ENCODE measurements at places on chromosomes 16 and 17.

- no peak for DNase-seq
These were observed 30.9 kb downstream of the PAFAH1B1 start for GRCh38 chr17:2624292-2624731.

GRCh38 chr16:28167730-28168129 is 44.0 kb downstream of the XPO6 start:
- DNase-seq, result no peak

- DNase-seq, result no peak
These were observed 5.7 kb upstream of the TOX3 start for GRCh38 chr16:52552643-52553042.

GRCh38 chr16:3188925-3189825 is 1.2 kb downstream of the OR1F1 start:
- DNase-seq, result no peak

DNA sequence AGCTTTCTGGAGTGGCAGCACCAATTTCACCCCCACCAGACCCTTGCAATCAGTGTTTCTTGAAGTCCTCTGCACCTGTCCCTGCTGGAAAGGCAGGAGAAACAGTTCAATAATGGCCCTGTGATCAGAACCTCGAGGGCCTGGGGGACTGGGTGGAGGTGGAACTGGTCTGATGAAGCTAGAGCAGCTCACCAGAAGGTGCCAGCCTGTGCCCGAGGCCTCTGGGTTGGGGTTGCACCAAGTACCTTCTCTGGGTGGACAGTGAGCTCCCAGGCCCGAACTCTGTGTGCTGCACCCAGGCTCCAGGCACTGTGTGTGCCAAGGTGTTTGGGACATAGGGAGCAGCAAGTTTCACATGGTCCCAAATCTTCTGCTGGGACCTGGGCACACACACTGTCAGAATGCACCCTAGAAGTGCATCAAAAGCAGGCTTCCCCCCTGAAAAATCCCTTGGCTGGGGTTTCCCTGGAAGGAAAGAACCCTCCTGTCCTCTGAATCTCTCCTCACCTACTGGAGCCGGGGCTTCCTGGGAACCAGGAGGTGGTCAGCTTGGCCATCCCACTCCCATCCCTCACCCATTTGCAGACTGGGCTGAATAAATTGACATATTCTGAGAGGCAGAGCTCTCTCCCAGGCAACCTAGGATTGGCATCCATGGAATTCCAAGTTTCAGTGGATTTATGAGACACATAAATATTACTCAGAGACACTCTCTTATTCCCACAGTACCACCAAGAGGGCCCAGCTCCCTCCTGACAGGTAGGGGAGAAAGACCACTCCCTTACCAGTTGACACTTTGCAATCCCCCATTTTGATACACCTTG is 17.4 kb downstream of the CD300LG start:
- no peak for DNase-seq

- DNase-seq, result no peak
These were observed 3.2 kb upstream of the METRN start for GRCh38 chr16:711548-712320.

DNA sequence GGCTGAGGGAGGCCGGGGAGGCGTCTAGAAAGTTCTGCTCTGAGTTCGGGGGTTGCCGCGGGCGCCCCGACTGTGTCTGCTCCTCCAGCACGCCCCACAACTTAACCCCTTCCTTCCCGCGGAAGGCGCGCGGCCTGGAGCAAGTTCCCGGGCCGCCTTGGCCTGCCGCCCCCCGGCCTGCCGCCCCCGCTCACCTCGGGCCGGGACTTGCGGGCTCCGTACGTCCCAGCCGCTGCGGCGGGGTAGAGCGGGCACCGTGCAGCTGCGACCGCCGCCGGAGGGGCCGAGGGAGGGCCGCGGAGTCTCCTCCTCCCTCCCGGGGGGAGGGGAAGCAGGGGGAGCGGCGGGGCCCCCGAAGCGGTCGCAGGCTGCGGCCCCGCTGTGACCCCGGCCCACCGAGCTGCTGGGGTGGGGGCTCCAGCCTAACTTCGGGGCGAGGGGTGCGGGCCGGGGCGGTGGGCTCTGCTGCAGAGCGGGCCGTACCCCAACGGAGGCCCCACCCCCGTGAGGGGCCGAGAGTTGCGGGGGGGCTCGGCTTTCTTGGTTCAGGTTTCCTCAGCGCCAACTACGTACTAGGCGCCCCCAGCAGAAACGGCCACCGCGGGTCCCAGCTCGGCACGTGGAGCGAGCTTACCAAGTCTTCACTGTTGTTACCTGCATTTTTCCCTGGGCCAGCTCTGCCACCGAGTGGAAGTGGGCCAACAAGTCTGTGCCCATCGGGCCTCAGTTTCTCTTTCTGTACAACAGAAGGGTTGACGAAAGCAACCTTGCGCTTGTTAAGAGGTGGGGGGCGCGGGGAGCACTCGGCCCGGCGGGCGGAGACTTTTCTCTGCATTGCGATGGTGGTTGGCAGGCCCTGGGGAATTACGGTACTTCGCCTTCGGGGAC is at the start of gene CCDC102A:
TSS of gene CCDC102A (minus strand) at position 266 of the 888 bp plus-strand sequence. CDS start 7,394 bp downstream, outside the sequence.
- no peak for DNase-seq

- DNase-seq, result no peak
These were observed 91.0 kb upstream of the SDK2 start for GRCh38 chr17:73735245-73735644.

DNA sequence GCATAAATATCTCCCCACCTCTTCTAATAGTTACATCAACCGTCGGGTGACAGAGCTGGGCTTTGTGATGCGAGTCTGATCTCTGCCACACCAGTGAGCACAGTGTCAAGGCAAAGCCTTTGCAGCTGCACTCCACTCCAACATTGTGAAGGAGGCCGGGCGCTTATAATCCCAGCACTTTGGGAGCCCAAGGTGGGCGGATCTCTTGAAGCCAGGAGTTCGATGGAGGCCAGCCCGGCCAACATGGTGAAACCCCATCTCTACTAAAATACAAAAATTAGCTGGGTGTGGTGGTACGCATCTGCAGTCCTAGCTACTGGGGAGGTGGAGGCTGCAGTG is 18.9 kb downstream of the CYB5D2 start:
- no peak for DNase-seq

GRCh38 chr16:2343211-2343610 is 2.7 kb upstream of the ABCA3 start:
- DNase-seq, result no peak

DNA sequence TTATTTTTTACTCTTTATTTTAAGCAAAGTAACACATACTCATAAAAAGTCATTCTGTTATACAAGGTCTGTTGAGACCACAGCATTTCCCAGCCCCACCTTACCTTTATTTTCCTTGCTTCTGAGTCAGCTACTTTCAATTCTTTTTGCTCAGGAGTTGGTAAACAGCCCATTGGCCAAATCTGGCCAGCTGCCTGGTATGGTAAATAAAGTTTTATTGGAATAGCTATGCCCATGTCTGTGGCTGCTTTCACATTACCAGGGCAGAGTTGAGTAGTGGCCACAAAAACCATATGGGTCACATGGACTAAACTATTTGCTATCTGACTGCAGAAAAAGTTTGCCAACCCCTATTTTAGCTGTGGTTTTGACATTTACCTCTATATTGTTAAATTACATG is 3.4 kb upstream of the NSRP1 start:
- no peak for DNase-seq

GRCh38 chr16:74521691-74522090 is 85.2 kb downstream of the GLG1 start:
- peak; percentile 82 for DNase-seq

DNA sequence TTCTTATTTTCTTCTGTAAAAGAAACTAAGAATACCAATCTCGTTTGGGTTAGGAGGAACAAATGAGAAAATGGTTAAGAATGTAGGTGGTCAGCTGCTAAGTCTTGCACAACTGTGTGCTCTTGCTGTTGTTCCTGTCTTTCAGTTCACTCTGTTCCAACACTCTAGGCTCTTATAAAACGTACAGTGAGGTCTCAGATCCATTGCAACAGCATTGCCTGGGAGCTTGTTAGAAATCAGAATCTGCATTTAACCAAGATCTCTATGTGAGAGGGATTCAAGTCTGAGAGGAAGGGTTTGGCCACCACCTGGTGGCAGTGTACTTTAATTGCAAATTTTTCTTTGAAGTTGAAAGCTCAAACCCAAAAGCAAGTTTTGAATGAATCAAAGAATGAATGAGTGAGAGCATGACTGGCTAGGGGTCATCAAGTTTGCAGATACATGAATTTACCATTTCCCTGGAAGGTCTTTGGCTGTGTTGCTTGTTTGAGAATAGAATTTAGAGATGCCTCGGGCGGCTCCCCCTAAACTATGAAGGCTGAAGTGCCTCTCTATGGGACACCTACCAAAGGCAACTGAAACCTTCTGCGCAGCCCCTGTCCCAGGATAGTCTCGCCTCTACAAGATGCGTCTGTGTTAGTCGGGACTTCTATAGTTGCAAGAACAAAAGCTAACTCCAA is 2.5 kb downstream of the ALOX15B start:
- peak; percentile 34 for DNase-seq

GRCh38 chr16:82681592-82681991 is 54.8 kb downstream of the CDH13 start:
- no peak for DNase-seq

DNA sequence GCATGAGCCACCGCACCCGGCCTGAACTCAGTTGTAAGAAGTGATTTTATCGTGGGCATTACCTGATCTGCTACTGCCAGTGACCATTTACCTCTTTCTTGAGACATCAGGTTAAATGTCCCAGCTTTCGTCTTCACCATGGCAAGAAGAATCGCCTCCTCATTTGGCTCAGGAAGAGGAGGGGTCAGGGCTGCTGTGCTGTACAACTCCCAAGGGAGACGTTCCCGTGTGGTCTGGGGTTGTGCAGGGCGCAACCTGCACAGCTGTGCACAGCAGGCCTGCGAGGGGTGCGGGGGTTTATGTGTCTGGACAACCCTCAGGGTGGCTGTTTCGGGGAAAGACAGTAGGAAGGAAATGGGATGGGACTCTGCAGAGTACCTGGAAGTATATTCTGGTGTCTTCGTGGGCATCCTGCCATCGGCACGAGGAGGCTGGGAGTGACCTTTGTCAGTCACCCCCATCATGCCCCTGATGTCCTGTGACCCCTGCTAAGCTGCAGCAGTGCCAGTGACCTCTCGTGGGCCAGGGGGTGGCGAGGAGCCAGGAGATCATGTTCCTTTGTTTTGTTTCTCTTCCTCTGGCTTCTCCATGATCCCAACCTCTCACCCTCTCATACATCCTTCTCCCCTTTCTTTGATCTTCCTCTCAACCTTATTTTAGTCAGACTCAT is 27.3 kb downstream of the CIBAR2 start:
- DNase-seq, result no peak

GRCh38 chr17:78092794-78093324 is 35.7 kb downstream of the TMC6 start:
- DNase-seq, result no peak

Measured in NCI-H446 treated with DMSO at 0.1 percent for 48 hours (cell line).